Activated CD4-positive, alpha-beta memory T cell treated with anti-CD3 and anti-CD28 coated beads for 36 hours (primary cell): ENCODE measurements at places on chromosomes 2 and 18.

DNA sequence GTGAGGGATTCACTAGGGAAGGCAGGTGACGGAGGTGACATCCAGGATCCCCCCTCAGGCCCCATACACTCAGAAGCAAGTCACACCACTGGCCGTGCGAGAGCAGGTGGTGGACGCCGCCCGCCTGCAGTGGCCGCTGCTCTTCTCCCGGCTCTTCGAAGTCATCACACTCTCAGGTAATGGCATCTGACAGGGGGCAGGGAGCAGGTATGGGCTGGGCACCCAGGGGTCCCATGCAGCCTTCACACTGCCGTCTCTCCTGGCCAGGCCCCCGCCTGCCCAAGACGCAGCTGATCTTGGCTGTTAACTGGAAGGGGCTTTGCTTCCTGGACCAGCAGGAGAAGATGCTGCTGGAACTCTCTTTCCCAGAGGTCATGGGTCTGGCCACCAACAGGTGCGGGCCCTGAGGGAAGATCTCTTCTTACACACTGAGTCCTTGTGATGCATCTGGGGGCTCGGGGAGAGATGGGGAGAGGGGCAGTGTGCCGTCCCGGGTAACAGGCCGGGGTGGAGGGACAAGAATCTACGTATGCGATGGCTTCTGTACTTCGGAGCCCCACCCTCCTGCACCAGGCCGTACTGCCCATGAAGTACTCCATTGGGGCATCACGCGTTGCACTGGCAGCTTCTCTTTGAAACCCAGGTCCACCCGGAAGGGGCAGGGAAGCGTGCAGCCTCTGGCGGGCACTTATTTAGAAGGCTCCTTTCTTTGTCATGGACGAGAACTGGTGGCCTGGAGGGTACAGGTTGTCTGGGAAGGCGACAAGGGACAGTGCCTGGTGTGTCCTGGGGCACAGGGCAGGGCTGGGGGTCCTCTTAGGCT is 18.8 kb upstream of the GPR17 start:
- H3K27me3 ChIP-seq = no peaks in the 10 kb centered on the region
- DNase-seq = no peak
- H3K36me3 ChIP-seq = no peaks in the 10 kb centered on the region
- no peak overlapping the region for H3K4me3 ChIP-seq
- no peaks in the 10 kb centered on the region for H3K4me1 ChIP-seq

DNA sequence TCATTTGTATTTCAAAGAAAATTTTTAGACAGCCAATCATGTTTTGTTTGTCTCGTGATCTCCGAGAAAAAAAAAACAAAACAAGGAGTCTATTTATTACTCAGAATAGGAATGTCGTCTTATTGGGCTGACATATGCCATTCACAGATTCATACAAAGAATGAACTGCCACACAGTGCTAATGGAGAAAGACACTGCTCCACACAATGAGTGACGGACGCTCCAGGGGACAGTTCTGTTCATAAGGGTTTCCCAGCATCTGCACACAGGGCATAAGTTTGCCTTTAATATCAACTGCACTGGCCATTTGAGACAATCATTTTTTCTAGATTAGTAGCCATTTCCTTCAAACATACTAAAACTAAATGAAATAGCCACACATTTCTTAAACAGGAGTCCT is 3.4 kb downstream of the SERTAD2 start:
- H3K27me3 ChIP-seq = no peaks in the 10 kb centered on the region
- H3K27ac ChIP-seq = no peak overlapping the region
- no peak overlapping the region for H3K4me3 ChIP-seq
- DNase-seq = no peak
- H3K36me3 ChIP-seq = peaks cover 1% of the 10 kb centered on the region

DNA sequence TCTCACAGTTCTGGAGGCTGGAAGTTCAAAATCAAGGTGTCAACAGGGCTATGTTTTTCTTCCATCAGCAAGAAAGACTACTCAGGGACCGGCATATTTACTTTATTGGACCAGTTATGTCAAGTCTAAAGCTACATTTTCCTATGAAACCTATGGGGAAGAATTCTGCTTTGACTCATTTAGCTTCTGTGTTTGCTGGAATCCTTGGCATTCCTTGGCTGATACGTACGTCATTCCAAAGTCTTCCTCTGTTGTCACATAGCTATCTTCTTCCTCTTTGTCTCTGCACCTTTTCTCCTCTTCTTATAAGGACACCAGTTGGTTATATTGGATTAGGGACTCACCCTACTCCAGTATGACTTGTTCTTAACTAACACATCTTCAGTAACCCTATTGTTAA is 137.4 kb upstream of the FBXO11 start:
- H3K4me3 ChIP-seq = no peak overlapping the region
- no peaks in the 10 kb centered on the region for H3K4me1 ChIP-seq
- no peak for DNase-seq
- no peak overlapping the region for H3K27ac ChIP-seq

GRCh38 chr18:8705238-8705960 is at the start of gene MTCL1:
Gene MTCL1 (plus strand): TSS chr18:8705556. CDS start chr18:8705661, 105 bp downstream.
- DNase-seq = peak; percentile 25
- H3K4me3 ChIP-seq = peak within 1 kb of the TSS; percentile 84
- no peak within 1 kb of the TSS for H3K27ac ChIP-seq
- H3K36me3 ChIP-seq = peaks cover 2% of the 10 kb centered on the region

DNA sequence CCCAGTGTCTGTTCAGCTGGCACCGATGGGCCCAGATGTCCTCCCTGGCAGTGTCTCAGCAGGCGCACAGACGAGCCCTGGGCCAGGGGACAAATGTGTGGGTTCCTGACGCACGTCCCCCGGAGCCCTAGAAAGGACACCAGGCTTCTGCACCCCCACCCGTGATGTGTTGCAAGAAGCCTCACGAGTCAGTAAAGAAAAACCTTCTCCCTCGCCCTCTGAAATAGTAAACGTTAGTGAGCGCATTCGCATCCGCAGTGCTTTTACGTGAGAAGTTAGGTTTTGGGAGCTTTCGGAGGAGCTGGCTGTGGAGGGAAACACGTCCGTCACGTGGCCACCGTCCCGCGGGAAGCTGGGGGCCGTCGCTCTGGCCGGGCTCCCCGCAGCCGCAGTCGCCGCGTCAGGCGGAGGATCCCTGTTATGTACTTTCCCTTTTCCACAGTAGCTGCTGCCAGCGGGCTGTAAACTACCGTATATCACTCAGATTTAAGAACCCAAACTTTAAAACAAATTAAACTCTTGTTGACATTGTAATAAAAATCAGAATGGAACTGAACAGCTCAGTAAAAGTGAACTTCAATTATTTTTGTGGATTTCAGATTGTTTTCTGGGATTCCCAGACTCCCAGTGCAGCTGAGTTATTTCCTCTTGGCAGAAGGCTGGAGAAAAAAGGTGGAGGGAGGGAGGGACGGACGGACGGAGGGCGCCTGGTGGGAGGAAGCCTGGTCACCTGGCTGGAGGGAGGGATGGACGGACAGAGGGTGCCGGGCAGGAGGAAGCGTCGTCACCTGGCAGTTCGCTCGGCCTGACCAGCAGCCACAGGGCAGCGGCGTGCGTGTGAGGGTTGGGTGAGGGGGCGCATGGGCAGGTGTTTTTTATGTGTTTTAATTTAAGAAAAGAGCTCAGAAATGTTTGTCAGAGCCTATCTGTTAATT is 112.1 kb downstream of the NFATC1 start:
- peak overlapping the region; percentile 37 for H3K4me3 ChIP-seq
- no peak for DNase-seq
- H3K36me3 ChIP-seq = peaks cover 26% of the 10 kb centered on the region
- H3K4me1 ChIP-seq = peaks cover 53% of the 10 kb centered on the region
- H3K27me3 ChIP-seq = no peaks in the 10 kb centered on the region
- peak overlapping the region; percentile 75 for H3K27ac ChIP-seq
